Suppressor macrophage treated with lipopolysaccharide for 1 hour (primary cell): ENCODE measurements at places on chromosomes 7 and 10.
A peak's percentile ranks its signal among the peaks of the same experiment; 100 is the strongest.

DNA sequence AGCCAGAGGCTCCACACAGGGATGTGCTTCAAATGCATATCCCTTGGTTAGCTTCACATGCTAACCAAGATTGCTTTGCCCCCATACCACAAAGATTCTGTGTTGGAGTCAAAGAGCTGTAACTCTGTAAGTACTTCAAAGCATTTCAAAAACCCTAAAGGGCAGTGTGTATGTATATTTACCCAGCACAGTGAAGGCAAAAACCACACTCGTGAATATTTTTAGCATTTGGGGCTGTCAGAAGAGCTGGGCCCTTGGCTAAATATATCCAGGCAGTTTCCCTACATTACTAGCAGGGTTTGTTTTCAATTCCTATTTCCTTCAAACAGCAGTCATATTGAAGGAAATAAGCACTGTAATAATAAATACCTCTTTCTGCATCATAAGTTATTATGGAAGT lies 84.2 kb upstream of the STEAP1B start:
- DNase-seq = no peak

GRCh38 chr7:128821724-128822123 lies 8.5 kb upstream of the FLNC start:
- no peak for DNase-seq

GRCh38 chr10:126222736-126223511 lies 165.4 kb downstream of the ADAM12 start:
- no peak for DNase-seq

DNA sequence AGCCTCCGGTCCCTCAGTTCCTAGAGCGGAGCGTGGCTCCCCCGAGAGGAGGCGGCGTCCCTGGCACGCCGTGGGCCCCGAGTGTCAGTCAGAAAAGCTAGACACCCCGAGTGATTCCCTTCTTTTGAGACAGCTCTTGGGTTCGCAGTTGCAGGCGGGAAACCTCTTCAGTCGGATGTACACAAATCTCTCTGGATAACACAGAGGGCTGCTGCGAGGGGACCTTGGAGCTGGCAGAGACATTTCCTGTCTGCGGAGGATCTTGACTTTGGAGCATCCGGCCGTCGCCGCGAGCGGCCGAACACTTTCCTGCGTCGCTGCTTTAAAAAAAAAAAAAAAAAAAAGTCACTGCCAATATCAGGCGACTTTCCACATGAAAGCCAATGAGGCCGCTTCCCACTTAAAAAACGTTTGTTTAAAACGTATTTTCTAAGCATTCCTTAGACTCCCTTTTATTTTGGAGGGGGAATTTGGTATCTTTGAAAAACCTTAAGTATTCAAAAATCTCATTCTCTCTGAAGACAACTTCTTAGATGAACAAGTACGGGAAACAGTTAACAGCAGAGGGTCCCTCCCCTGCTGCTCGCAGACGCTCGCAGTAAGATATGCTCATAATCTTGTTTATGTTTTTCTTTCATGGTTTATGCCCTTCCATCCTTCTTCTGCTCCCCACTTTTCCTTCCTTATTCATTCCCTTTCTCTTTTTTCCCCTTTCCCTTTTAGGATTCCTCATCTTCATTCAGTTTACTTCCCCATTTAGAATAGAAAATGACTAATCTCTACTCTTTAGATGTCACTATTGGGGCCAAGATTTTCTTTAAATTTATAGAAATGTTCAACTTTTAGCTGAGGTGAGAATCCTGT lies 10.0 kb downstream of the HHEX start:
- DNase-seq = peak; percentile 31

DNA sequence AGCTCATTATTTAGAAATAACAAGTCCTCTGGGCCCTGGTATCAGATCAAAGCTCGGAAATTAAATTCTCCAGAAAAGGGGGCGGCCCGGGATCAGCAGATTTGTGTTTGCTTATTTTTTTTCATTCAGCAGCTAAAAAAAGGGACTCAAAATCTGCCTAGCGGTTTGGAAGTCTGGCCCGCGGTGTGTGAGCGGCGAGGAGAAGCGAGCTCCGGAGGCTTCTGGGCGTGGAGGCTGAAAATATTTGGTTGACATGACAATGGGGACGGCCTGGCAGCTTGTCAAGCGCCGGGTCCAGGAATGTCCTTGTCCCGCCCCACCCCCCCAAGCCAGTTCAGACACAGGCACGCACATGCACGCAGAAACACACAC lies 43.4 kb downstream of the FOXL3 start:
- no peak for DNase-seq

GRCh38 chr10:123645615-123646014 lies 20.5 kb upstream of the GPR26 start:
- DNase-seq = no peak

DNA sequence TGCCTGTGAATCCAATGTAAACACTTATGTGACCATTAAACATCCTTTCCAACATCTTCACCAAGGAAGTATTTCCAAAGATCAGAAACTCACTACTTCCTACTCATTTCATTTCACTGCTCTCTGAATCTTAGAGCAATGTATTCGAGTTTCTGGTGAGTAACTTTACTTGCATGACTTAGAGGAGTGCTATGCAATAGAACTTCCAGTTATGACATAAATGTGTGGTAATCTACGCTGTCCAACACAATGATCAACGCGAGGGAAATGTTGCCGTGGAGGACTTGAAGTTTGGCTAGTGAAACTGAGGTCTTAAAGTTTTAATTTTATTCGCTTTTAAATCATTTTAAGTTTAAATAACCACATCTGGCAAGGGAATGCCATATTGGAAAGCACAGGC lies 1326.3 kb downstream of the XPNPEP1 start:
- no peak for DNase-seq

DNA sequence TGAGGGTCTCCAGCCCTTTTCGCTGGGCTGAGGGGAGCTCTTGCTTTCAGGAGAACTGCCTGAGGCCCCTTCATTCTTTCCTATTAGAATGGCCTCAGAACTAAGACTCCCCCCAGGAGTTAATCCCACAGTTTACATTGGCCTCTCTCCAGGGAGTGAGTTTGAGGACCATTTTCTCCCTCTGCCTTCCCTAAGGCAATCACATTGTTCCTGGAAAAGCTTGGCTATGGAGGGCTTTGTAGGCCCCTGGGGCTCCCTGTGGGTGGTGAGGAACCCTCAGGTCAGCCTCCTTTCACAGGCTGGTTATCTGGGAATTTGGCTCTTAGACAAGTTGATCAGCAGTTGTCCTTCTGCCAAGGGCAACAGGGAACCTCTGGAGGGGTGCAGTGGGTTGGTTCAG lies 343.7 kb downstream of the RPS24 start:
- no peak for DNase-seq

DNA sequence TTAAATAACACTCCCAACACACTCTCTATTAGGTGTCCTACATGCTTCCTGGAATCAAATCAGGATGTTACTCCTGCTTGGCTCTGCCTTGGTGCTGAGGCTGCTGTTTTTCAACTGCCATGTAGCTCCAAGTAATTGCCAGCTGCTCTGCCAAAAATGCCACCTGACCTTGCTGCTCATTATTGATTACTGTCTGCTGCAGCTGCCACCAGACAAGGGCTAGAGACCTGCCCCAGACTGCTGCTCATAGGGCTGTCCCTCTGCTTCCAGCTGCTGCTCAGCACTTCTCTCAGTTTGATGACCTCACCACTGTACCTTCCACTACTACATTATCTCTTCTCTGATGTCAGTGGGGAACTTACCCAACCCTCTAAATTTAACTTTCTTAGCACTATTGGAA lies 102.5 kb downstream of the PCLO start:
- DNase-seq = no peak

GRCh38 chr10:129914153-129914855 lies 49.8 kb downstream of the EBF3 start:
- DNase-seq = no peak

GRCh38 chr7:158377800-158378623 lies 209.6 kb downstream of the PTPRN2 start:
- DNase-seq = no peak

DNA sequence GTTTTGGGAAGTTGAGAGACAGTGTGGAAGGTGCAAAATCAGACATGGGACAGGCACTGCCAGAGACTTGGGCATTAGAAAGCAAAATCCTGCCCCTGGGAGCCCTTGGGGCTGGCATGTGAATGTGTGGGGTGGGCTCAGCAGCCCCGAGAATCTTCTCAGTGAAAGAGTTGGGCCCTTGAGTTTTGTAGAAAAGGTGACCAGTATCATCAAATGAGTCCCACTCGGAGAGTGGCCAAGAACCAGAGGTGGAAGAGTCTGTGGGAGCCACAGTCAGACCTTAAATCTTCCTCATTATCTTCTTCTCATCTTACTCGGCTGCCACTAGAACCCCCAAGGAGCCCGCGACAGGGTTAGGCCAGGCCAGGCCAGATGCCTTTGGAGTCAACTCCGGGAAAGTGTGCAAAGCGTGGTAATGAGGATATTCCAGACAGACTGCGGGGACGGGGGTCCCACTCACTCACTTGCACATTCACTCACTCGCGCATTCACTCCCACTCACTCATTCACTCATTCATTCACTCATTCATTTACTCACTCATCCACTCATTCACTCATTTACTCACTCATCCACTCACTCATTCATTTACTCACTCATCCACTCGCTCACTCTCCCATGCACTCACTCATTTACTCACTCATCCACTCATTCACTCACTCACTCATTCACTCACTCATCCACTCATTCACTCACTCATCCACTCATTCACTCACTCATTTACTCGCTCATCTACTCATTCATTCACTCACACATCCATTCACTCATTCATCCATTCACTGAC lies 74.9 kb downstream of the CARD11 start:
- DNase-seq = no peak

- no peak for DNase-seq
These were observed 173.6 kb upstream of the PRKCQ start for GRCh38 chr10:6753644-6754043.

GRCh38 chr7:123748734-123749536 lies at the start of gene WASL:
Gene WASL, minus strand, starts transcription at chr7:123749003. Its CDS starts 269 bp downstream, at chr7:123748734.
- peak; percentile 97 for DNase-seq

DNA sequence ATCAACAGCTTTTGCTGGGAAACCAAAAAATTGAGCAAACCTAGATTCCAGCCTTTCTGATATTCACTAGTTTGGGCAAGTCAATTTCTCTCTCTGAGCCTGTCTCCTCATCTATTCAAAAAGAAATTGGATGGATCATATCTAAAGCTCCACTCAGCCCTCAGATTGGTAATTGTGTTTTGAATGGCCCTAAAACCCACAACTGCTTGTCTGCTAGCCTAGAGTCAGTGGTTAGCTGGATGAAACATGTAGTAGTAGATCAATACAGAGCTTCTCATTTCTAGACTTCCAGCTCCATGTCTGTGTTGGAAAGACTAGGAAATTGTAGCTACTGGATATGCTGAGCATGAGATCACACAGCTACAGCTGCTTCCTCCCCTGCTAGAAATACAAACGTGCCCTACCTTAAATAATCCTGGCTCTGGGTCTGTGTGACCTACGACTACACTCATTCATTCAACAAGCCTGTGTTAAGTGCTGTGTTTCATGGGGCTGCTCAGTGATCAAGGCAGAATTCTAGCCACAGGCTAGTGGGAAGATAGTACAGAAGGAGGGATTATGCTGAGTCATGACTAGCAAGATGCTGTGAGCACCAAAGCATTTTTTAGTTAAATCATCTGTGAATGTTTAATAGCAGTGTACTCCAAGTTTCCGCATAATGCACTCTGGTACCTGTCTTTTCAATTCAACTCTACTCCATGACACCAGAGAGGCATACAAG lies 15.7 kb downstream of the DNTT start:
- DNase-seq = no peak

DNA sequence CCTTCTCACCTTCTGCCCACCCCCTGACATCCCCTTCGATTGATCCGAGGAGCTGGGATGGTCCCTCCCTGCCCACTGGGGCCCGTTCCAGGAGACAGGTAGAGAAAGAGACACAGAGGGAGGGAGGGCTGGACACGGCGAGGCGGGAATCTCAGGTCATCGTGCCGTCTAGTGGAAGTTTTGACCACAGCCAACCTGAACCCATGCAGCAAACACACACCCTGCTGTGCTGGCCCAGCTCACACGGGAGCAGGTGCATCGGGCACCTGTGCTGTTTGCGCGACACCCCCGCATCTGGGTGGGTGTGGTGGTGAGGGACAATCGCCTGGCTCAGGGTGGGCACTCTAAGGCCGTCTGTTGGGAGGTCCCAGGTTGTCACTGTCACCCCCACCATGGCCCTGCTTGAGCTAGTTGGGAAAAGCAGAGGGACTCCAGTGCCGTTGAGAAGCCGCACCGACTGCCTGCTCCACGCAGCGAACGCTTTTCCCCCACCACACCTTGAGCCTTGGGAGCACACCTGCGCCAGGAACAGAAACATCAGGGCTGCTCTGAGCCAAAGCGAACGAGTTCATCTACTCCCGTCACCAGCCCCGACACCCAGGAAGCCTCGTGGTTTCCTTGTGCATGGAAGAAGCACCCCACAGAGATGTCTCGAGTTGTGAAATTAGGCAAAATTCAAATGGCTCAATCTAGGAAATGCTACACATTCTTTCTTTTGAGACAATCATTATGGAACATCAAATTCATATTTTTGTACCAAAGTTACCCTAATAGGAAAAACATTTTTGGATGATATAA lies 285.8 kb downstream of the DNAJB6 start:
- no peak for DNase-seq

DNA sequence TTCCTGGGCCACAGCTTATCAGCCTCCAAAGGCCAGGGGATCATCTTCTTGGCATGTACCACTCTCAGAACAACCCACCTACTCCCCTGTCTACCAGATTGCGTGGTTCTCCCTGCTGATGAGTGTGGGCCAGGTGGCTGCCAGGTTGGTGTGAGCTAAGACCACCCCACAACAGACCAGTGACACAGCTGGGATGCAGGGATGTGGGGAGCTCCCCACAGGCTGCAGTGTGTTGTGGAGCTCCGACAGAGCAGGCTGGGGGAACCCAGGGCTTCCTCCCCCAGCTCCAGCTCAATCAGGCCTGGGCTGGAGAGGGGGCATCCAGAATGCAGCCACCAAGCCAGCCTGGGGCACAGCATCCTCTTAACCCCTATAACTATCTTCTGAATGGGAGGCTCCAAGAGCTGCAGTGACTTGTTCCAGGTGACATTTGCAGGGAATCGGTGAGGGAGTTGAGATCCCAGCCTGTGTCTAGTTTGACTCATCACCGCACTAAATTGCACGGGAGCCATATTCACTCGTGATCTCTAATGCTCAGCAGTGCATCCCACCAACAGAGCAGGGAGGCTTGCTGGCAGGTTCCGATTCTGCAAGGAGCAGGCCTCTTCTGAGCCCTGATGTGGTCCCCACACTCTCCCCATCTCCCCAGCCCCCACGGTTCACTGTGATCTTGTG lies 596 bp upstream of the GDF2 start:
- DNase-seq = no peak

- no peak for DNase-seq
These were observed 797.9 kb downstream of the TYW1 start for GRCh38 chr7:67794544-67794943.

GRCh38 chr10:101779544-101780186 lies 3.6 kb downstream of the NPM3 start:
- peak; percentile 94 for DNase-seq

GRCh38 chr7:47803846-47804245 lies 144.4 kb downstream of the PKD1L1 start:
- DNase-seq = no peak
